ENCODE measurements at places on chromosomes 12 and 14. TPM values are rescaled to one million over a fixed set of nuclear protein-coding genes. Genes with fewer than 3 reads are reported as not detected.

CHD8 gene
- 38.8 TPM for total RNA-seq

GALNT16 gene
- total RNA-seq = not detected

PRKD1 gene
- 1.9 TPM for total RNA-seq

GPRC5D gene
- total RNA-seq = not detected

SCN8A gene
- 0.64 TPM for total RNA-seq

HCAR2 gene
- 6.5 TPM for total RNA-seq

PPFIA2 gene
- 0.48 TPM for total RNA-seq

LRTM2 gene
- total RNA-seq = not detected

INSM2 gene
- not detected for total RNA-seq

TAS2R46 gene
- total RNA-seq = 0.85 TPM

DPF3 gene
- 0.85 TPM for total RNA-seq

COX8C gene
- not detected for total RNA-seq

MIPOL1 gene
- 19.4 TPM for total RNA-seq

Measured in tracheal epithelial cell (primary cell).